Coronary artery (tissue), 2 donors: ENCODE measurements at places on chromosomes 5 and 9.

GRCh38 chr9:136717399-136717798 lies 5.0 kb downstream of the DIPK1B start:
- no peak for DNase-seq

GRCh38 chr9:131091352-131091992 lies 4.9 kb upstream of the AIF1L start:
- DNase-seq, result no peak

GRCh38 chr5:145245354-145245753 lies 589.8 kb downstream of the PRELID2 start:
- DNase-seq, result no peak

DNA sequence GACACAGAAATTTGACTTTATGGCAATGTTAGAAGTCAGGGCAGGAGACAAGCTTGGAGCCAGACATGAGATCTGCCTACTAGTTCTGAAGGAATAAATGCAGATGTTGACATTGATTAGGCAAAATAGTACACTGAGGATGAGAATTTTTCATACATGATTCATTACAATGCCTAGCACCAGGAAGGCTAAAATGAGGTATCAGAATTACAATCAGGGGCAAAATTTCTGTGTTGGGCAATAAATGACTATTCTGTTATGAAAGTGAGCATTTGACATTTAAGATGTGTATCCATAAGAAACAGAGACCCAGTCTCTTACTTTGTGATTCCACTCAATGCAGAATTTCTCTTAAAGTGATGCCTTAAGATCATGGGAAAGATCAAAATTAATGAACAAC lies 92.4 kb upstream of the CDH10 start:
- DNase-seq, result no peak

- no peak for DNase-seq
These were observed 15.1 kb downstream of the RXRA start for GRCh38 chr9:134341306-134341705.

DNA sequence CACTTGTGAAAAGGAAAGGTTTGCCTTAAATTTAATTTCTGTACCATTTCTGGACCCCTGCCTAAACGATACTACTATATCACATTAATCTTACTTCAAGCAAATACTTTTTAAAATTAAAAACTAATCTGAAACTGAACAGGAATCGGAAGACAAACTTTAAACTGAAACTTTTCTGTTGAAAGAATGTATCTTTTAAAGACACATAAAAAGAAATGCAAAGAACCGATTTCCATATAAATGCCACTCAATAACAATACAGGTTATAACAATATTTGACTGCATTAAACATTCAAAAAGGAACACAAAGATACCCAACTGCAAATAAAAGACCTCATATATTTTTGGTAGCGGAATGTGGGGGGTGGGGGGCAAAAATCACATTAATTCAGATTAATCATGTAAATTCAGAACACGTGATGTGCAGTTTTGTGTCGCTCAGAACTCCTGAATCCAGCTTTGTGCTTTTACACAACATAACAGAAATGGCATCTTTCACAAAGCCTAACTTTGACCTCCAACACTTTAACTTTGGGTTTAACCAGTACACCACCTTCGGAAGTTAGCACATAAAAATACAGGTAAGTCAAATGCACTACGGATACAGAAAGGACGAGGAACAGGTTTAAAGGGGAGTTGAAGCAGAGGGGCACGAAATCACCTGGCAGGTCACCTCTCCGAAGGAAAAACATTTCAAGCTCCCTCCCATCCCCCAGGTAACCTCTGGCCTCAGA lies 925 bp downstream of the LIFR start:
- DNase-seq, result no peak

GRCh38 chr5:14848385-14848784 lies 23.2 kb downstream of the ANKH start:
- DNase-seq, result no peak

- no peak for DNase-seq
These were observed 162.9 kb upstream of the PLPPR1 start for GRCh38 chr9:100865648-100866047.
